Osteocyte (in vitro differentiated cells): ENCODE measurements at places on chromosomes 4 and X. TPM values are rescaled to one million over a fixed set of nuclear protein-coding genes. Genes with fewer than 3 reads are reported as not detected.

GRCh38 chr4:72971572-72971971 is 97.9 kb downstream of the COX18 start:
- no peak for DNase-seq

The RASSF6 gene
- total RNA-seq: not detected in 2 replicates

- no peak for DNase-seq
These were observed 213.6 kb downstream of the PALLD start for GRCh38 chr4:168710353-168710946.

The SPON2 gene
- total RNA-seq: 149 and 168 TPM in 2 replicates

The HEPH gene
- total RNA-seq: 6.3 and 7.6 TPM in 2 replicates

GRCh38 chrX:39815631-39816030 is 282.1 kb downstream of the BCOR start:
- DNase-seq: no peak

DNA sequence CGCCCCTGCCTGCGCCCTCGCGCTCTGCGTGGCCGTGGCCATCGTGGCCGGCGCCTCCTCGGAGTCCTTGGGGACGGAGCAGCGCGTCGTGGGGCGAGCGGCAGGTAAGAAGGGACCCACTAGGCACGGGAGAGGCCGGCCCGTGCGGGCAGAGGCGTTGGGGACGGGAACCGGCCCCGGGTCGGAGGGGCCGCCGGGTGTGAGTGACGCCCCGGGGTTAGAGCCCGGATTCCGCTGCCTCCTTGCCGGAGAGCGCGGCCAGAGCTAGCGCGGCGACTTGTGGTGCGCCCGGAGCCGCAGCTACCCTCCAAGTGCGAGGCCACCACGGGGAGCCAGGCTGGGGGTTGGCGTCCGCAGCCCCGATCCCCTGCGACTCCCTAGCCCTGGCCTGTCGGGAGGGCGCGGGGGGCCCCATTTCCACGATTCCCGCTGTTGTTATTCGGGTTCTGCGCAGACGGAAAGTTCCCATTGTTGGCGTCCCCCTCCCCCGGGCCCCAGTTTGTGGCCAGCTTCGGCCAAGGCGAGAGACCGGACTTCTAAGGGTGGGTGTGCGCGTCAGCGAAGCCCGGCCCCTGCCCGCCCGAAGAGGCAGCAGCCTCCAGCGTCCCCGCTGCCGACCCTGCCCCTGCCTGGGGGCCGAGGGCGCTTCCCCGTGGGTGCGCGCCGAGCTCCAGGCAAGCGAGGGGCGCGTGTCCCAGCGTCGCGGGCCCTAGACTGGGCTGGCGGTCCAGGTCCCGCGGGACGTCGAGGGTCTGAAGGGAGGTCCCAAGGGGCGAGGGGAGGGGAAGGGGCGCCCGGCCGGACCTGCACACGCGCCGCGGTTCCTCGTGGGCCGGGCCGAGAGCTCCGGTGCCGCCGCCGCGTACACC is 1.1 kb downstream of the FGFR3 start:
- DNase-seq: no peak

DNA sequence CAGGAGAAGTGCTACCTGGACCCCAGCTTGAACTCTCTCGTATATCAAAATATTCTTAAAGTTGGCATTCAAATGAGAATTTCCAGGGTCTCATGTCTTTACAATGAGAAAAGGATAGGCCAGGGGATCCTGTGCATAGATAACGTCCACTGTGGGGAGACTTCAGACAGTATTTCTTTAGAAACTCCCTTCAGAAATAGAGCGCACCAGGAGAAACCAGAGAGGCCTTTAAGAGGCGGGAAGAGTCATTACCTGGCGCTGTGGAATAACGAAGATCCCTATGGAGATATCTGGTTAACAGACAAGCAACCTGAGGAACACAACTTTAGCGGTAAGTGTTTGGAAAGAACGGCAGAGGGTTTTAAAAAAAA is 600 bp downstream of the RADX start:
- DNase-seq: no peak

The PHOX2B gene
- not detected in 2 replicates for total RNA-seq

- no peak for DNase-seq
These were observed 137.1 kb downstream of the RELL1 start for GRCh38 chr4:37549041-37549440.
